Activated CD4-positive, alpha-beta T cell treated with anti-CD3 and anti-CD28 coated beads, Interleukin-2, amount 50 U/mL, for 4 hours (primary cell): ENCODE measurements at places on chromosomes 5 and 9.

DNA sequence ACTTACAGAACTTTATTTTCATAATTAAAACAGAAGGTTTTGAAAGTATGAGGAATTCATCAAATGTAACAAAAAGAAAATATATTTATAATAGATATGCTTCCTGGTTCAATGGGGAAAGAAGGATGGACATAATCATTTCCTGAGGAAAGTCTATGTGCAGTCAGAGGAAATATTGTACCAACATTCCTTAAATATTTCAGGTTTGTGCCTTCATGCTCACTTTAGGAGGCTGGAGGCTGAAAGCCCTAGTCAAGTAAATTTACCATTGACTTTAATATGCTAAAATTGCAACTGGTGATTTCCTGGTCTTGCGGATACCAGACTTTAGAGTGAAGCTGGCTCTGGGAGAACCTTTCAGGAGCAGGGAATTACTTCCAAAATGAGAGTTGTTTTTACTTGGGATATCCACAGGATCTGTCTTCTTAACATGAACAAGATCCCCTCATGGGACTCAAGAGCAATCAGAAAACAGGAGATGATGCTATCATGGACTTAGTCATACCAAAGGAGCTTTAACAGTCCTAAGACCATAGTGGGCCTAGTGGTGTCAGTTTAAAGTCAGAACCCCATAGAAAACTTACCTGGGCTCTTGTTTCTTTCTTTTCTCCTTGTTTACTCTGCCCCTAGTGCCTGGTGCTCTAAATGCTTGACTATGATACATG is 762.8 kb upstream of the GRAMD2B start:
- no peak for DNase-seq

GRCh38 chr5:124747791-124748686 is 1.6 kb upstream of the ZNF608 start:
- no peak for DNase-seq

- no peak for DNase-seq
These were observed 169.1 kb upstream of the PIK3R1 start for GRCh38 chr5:68046445-68046844.

DNA sequence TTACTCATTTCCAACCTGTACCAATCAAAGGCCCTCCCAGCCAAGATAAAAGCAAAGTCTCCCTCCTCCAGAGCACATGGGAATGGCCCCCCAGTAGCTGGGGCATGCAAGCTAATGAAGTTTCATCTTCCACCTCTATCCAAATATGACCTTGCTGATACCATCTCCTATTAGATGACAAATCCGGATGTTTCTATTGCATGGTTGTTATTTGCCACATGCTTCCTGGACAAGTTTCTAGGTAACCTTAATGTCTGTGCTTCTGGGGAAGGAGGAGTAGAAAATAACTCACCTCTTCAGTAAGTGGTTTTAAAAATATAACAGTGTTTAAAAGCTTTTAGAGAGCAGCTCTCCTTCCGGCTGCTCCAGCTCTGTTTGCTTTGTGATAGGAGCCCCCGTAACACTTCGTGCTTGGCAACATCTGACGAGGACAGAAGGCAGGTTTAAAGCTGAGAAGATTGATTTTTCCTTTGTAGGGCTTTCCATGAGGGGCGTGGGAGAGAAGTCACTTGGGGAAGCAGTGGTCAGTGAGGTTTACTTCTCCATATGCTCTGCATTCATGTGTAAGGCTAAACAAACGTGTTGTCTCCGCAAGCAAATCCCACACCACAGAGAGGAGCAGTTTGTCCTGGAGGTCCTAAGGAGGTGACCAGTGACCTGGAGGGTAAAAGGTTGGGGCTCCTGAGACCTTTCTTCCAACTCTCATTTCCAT is 40.3 kb upstream of the GLRX start:
- DNase-seq: no peak

DNA sequence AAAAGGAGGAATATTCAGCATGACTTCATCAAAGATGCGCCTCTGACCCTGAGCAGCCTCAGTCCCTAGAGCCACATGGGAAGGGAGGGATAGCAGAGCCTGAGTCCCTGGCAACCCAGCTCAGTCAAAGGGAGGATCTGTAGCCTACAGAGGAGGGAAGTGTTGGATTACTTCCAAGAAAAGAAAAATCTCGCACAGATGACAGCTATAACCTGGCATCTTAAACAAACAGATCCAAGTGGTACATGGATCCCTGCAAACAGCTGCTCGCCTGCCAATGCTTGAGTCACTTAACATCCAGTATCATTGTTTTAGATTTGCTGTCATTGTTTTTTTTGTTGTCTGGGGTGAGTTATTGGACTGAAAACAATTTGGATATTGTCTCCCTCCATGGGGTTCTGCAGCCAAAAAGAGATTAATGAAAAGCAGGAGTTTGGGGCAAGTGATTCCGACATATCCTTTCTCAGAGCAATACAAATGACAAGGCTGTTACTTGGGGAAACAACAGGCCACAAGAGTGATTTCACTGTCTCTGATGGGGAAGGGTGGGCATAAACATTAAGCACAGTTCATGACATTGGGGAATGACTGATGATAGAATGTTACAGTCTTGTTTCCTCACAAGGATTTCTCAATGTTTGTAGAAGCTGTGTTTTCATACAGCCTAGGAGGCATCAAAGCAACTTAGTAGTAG is 153.5 kb upstream of the KIF2A start:
- DNase-seq: no peak
